HEK293T (cell line): ENCODE measurements at places on chromosomes 12 and 14.

DNA sequence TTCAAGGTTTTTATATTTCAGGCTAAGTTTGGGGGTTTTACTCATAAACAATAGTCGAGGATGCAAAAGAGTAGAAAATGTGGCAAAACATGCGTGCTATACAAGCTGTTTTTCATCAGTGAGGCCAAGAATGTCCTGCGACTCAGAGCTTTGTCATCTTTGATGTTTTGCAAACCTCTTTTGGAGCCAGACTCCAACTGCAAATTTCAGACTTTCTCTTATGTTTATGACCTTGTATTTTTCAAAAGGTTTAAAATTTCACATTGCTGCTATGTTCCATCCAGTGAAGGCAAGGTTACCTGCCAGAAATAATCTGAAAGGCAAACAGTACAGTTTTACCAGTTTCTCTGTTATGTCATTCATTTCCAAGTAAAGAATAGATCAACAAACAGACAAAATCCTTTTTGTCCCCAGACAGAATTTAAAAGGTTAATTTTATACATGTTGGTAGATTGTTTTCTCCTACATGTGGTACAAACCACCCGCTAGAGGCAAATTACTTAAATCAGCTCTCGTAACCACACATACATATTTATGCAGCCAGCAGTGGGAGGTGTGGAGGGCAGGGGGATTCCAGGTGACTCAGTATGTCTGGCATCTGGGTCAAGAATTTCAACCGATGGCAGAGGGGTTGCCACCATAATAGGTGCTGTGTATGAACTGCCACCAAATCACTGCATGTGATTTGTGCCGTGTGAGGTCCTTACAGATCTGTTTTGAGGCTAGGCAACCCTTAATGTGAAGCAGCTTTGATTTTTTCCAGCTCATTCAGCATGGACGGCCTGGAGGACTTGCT is 119.8 kb upstream of the CPM start:
- no peak for DNase-seq

DNA sequence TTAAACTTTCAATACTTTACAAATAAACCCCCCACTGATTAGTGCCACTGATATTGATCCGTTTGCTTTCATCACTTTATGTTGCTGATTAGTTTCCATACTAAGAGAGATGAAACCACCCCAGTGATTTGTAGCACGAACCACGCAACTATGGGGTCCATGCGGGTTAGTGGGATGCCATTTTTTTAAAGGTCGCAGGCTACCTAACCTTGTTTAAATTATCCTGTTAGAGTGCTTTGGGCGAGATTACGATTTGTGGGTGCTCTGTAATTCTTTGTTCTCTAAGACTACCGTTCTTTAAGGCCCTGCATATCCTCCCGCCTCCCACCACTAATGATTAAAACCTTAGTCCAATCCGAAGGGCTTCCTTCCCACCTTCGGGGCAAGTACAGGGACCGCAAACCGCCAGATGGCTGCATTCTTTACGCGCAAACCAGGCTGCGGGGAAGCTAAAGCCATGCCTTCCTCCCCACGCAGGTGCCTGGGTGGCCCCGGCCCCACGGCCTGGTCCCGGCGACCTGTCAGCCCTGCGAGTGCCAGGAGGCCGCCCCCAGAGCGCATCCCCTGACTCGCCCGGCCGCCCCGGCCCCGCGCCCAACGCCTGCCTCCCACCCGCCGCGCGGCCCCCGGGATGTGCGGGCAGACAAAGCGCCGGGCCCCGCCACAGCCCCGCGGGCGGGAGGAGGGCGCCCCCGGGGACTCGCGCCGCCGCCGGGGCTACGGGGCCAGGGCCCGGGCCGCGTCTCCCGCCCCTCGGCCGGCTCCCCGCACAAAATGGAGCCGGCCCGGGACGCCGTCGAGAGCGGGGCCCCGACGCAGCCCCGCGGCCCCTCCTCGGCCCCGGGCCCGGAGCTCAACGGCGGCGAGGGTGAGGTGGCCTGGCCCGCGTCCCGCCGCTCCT is 759 bp downstream of the NFYB start:
- DNase-seq = peak; percentile 26

DNA sequence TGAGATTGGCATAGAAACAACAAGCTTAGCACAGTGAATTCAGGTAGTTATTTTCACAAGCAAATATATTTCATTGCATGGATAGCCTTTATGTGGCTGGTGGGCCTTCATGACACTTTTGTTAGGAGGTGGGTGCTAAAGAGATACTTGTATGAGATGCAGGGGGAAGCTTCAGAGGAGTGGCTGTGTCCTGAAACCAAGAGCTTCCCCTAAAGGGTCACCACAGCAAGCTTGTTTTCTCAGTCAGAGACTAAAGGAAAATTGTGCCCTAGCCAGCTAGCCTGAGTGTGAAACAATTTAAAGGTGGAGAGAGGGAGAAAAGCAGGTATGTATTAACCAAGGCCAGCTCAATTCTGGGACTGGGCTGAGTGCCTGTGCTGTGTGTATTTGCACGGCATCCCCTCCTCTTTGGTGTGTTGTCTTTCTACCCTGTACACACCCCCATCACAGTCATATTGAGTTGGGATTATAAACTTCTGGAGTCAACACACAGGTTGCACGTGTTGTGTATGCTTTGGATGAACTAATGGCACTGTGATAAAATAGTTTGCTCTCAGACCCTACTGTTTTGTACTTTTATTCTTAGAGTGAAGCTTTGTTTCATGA is 79.2 kb downstream of the RASSF8 start:
- DNase-seq = no peak

GRCh38 chr14:98957211-98958047 is 314.6 kb downstream of the BCL11B start:
- DNase-seq = no peak

DNA sequence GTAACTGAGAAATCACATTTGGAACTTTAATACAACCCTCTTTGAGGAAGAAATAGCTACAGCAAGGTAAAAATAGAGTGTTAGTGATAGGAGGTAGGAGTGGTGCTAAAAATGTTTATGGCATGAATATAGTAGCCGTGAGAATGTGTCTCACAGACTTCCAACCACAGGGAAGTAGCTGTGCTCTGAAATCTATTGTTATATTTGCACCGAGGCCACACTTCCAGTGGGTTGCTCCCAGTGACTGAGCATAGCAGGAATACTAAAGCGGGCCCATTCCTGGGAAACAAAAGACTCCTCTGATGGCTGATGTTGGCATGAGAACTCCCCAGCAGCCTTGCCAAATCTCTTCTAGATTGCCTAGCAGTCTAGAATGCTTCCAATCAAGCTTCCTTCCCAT is 174.1 kb upstream of the PLXNC1 start:
- DNase-seq = no peak

GRCh38 chr14:93055651-93056115 is 60.0 kb downstream of the ITPK1 start:
- no peak for DNase-seq

DNA sequence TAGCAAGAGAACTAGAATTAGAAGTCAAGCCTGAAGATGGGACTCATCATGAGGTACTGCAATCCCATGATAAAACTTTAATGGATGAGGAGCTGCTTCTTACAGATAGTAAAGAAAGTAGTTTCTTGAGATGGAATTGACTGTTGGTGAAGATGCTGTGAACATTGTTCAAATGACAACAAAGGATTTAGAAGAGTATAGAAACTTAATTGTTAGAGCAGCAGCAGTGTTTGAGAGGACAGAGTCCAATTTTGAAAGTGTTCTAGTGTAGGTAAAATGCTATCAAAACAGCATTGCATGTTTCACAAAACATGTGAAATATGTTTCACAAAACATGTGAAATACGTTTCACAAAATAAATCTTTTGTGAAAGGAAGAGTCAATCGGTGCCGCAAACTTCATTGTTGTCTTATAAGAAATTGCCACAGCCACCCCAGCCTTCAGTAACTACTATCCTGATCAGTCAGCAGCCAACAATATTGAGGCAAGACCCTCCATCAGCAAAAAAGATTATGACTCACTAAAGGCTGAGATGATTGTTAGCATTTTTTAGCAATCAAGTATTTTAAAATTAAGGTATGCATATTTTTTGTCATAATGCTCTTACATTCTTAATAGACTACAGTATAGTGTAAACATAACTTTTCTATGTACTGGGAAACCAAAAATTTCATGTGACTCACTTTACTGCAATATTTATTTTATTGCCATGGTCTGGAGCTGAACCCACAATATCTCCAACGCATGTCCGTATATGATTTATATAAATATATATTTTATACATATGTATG is 173.4 kb upstream of the BMP4 start:
- no peak for DNase-seq

GRCh38 chr14:100677554-100678468 is 48.9 kb upstream of the DLK1 start:
- peak; percentile 50 for DNase-seq

DNA sequence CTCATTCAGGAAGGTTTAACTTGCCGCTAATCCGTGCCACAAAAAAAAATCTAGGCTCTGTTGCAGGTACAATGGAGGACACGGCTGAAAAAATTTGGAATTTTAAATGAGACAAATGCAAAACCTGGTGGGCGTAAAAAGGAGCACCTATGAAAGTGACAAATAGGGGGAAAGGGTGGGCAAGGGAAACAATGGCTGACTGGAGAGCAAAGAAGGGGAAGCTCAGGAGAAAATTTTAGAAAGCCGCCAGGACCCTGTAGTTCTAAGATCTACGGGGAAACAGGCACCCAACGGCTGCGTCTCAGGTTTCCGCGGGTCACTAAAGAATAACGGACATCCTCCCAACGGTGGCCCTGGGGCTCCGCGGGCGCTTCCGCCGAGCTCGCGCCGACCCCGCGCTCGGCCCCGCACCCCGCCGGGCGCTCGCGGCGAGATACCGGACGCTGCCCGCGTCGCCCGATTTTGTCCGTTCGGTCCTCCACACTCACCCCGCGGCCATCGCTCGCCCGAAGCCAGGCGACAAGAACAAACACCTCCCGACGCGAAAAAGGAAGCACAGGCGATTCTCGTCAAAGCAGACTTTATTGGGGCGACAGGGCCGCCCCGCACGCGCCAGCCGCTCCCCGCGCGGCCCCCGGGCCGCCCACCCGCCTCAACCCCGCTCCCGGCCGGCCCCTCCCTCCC is 1.1 kb upstream of the YY1 start:
- peak; percentile 61 for DNase-seq

DNA sequence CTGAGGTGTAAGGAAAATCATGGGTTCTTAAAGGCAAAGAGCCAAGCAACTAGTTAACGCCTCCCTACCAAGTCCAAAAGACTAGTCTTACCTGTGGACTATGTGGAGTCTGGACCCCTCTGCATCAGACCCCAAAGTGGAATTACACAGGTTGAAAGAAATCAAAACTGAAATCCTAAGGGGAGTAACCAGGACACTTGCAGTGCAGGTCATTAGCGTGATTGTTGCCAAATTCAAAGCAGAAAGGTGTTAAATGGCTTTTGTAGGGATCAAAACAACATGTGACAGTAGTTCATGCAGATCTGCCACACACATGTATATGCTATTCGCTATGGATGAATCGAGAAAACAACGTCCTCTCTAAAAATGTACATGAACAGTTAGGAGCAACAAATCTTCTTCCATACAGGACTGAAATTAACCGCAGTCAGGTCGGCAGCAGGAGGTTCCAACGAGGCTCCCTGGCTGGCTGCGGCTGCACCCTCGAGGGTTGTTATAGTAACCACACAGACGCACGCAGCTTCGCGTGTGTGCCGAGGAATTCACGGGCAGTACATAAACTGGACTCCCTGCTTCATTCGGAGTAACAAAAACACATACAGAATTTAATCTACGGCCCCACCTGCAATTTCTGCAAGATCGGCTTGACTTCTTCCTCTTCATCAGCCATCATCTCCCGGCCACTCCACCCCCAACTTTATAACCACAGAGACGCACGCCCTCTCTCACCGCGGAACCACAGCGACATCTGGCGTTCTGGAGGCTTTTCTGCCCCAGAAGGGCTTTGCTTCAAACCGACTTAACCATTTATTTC is at the start of gene TTC5:
TSS of gene TTC5 (minus strand) at position 687 of the 814 bp plus-strand sequence. CDS start at position 673, 14 bp downstream.
- DNase-seq = peak; percentile 82

DNA sequence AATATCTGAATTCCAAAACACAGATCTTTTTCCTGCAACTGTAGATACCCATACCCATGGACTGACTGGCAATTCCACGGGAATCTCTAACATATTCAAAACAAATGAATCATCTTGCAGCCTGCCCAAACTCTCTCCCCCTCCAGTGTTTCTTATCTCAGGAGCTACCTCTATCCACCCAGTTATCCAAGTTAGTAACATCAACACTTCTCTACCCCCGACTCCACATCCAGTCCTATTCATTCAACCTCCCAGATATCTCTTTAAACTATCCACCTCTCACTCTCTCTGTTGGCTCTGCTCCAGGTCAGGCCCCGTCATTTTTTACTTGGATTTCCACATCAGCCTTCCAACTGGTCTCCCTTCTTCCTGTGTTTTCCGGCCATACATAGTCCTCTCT is 6.7 kb upstream of the KCNH5 start:
- no peak for DNase-seq

GRCh38 chr12:94141892-94142291 is 6.5 kb upstream of the PLXNC1 start:
- DNase-seq = no peak

GRCh38 chr12:20748198-20748597 is 53.1 kb downstream of the SLCO1C1 start:
- no peak for DNase-seq
